ENCODE measurements at places on chromosomes 2 and 18.
A peak's percentile ranks its signal among the peaks of the same experiment; 100 is the strongest.

- DNase-seq: no peak
These were observed 232.1 kb upstream of the TRIB2 start for GRCh38 chr2:12484536-12485115.

DNA sequence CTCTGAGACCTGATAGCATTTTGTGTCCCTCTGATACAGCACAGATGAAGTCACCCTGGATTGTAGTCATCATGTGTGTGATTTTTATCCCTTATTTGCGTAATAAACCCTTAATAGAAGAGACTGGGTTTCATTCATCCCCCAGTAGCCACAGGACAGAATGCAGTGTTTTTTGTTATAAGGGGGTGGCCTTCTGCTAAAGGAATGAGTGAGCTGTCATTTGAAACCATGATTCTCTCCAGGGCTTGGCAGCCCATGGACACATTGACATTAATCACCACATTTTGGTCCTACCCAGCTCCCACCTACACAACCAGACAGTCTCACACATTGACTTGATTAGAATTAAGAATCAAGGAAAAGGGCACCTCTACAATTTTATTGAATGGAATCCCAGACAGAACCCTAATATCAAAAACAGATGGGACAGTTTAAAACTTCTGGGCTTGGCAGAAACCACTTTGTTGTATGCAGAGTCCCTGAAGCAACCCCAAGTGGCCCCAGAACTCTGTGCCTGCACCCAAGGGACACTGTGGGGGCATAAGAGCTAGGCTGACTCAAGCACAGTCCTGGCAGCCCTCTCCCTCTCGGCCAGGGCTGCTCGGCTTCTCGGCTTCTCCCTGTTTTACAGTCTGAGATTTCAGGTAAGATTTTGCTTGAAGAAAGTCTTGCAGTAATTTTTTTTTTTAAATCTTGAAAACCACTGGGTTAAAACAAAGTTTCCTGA is 254.0 kb upstream of the SLC14A2 start:
- DNase-seq: no peak

GRCh38 chr2:74250189-74250631 is 51.8 kb downstream of the MTHFD2 start:
- DNase-seq: peak; percentile 52

- no peak for DNase-seq
These were observed 21.1 kb downstream of the BABAM2 start for GRCh38 chr2:27911458-27912210.

DNA sequence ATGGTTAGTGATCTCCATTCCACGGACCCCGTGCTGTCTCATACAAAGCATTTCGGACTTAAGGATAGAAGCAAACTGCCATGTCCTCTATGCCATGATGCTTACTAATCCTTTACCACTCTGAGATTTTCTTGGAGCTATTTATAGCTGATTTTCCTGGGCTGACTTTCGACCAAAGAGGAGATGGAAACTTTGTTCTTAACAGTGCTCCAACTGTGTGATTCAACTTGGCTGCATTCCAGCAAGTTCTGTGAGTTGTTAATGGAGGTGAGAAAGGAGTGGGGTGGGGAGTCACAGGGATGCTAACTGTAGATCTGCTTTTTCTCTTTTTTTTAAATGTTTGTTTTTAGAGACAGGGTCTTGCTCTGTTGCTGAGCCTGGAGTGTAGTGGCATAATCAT is 45.5 kb upstream of the MSH2 start:
- no peak for DNase-seq

- DNase-seq: no peak
These were observed 44.6 kb downstream of the TBC1D8 start for GRCh38 chr2:101106453-101107181.

DNA sequence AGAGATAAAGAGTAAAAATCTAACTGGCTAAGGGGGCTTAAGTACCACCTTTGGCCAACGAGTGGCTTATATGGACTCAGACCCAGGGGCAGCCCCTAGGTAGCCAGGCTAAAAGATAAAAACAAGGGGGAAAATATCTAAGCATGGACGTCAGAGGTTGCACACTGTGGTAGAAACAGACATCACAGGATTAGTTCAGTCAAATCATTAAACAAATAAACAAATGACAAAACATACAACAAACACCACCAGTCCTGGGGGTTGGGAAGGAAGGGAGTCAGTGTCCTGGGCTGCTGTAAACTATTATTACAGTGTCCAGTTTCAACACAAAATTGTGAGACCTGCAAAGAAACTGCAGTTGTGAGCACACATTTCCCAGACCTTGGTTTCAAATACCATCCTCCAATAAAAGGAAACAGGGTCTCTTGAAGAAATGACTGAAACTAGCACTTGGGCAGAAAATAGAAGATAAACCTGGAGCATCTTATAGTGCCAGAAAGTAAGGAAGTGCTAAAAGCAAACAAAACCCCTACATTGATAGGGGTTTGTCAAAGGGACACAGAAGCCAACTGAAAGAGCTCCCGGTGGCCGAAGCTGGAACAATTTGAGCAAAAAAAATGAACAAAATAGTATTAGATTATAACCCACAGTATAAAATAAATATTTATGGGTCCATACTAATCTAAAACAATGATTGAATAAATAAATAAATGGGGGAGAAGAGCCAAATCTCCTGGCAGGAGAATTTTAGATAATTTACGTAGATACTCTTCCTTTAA is 154.8 kb upstream of the KLF7 start:
- no peak for DNase-seq

GRCh38 chr2:58120626-58121229 is 74.1 kb downstream of the VRK2 start:
- DNase-seq: no peak

GRCh38 chr18:7195266-7195665 is 35.6 kb upstream of the LRRC30 start:
- DNase-seq: no peak

GRCh38 chr2:188622601-188623260 is 331.1 kb downstream of the GULP1 start:
- DNase-seq: no peak

DNA sequence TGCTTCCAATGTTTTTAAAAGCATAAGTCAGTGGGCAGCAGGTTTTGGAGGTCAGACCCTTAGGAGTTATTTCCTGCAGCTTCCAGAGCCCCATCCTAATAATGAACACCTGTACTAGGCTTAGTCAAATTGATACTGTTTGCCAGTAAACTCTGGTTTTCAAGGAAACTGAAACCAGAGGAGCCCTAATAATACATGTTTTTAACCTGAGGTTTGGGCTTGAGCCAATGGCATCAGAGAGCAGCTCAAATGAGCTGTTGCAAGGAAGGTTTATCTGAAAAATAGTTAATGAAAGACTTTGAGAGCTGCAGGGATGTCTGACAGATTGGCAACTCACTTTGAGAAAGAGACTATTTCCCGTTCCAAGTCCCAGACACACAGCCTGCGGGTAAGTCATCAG is 54.6 kb downstream of the DCC start:
- no peak for DNase-seq

DNA sequence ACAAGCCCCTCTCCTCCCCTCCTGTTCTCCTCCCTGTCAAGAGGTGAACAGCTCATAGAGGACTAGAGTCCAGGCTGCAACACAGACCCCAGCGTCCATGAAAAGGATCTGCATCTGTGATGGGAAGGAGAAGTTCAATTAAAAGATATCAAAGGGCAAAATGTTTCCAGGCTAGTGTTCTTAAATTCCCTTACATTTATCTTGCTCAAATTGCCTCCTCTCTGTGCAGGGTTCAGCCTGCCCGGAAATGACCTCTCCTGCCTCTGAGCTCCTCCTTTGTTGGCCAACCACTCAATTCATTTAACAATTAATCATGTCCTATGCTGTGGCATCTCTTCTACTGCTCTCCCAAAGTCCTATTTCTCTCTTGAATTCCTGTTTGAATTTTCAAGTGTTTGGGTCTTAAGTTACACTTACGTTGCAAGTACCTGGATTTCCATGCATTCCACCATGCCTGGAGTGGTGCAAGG is 105.3 kb downstream of the TSN start:
- no peak for DNase-seq

- DNase-seq: peak; percentile 75
These were observed 66.6 kb downstream of the SPTBN1 start for GRCh38 chr2:54522624-54523281.

Data from WTC11 (cell line).